ENCODE measurements at places on chromosomes 4 and X.
A peak's percentile ranks its signal among the peaks of the same experiment; 100 is the strongest.

DNA sequence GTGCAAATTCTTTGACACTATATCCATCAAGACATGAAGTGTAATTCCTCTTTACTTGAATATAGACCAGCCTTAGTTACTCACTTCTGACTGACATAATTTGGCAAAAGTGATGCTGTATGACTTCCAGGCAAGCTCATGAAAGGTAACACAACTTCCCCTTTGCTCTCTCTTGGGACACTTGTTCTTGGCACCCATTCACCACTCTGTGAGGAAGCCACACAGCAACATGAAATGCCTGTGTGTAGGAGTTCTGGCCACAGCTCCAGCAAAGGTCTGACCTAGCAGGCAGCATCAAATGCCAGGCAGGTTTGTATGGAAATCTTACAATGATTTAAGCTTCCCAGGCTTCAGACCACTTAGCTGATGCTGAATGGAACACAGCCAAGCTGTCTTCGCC lies 280.3 kb downstream of the PDHA2 start:
- DNase-seq: no peak

DNA sequence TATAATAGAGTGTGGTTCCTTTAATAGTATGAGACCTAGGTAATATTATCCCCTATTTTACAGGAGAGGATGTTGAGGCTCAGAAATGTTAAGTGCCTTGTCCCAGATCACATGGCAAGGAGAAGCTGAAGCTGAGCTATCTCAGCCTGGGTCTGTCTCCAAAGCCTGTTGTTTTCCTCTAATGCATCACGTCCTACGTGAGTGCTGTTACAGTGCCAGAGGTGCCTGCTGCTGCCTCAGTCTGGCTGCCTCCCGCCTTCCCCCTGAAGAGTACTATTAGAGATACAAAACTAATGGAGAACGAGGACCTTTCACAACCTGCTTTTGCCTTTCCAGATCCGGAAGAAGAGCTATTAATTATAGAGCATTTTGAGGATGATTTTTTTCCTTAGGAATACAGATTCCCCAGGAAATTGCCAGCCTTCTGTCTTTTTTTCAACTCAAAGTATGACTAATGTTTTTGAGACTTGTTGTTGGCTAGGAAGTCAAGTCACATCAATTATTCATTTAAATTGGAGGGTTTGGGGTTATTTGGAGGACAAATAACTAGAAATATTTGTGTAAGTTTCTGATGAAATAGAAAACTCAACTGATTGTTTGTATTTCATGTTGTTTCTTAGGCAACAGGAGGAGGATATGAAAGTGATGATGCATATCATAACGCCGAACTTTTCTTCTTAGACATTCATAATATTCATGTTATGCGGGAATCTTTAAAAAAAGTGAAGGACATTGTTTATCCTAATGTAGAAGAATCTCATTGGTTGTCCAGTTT lies 43.9 kb upstream of the MTMR1 start:
- DNase-seq: peak; percentile 41

- DNase-seq: no peak
Measured at GRCh38 chr4:142413485-142413884, 432.6 kb downstream of the INPP4B start.

- DNase-seq: no peak
Measured at GRCh38 chr4:170770664-170771063, 680.9 kb upstream of the AADAT start.

- no peak for DNase-seq
Measured at GRCh38 chrX:100864657-100865391, 9.3 kb downstream of the NOX1 start.

DNA sequence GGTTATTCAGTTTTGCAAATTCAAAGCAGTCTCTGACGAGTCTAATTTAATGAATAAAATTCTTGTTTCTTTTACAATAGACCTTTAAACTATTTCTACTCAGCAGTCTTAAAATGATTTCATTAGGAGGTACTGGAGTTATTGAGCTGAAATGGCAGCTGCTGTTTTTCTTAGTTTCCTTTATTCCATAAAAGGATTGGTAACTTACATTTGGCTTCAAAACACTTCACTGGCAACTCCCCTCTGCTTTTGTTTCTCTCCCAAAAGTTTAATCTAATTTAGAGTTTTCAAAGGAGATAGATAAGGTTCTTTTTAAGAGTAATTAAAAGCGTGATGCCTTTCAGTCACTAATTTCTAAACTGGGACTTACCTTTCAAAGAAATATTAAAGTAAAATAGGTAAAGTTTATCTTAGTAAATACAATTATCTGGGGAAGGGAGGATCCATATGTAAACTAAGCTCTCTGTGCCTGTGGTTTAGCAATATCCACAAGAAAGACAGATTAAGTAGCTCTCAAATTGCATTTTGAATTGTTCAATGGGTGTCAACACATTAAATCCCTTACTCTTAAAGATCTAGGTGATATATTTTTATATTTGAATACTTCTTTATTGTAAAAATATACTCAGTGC lies 17.1 kb upstream of the PCDH10 start:
- no peak for DNase-seq

- no peak for DNase-seq
Measured at GRCh38 chrX:45765767-45766166, 565.1 kb upstream of the DIPK2B start.

DNA sequence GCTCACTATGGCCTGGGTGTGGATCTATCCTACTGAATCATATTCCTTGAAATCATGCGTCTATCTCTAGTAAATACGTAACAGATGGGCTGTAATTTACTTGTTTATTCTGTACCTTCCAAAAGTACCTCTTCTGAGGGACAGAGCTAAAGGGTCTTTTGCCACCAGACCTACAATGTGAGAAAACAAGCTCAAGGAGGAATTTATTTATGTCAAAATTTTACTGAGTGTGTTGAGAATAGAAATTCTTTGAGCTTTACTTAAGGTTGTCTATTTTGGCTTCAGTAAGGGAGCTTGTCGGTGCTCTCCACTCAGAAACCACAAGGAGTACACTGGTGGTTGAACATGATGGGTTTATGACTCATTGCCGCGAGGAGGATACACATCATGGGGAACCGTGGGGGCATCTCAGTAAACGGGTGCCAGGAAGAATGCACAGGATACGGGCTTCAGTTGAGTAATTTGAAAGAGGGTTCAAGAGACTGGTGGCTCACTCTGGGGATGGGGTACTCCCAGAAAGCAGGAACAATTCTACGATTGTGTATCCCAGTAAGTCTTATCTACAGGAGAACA lies 3.0 kb downstream of the ANK2 start:
- DNase-seq: no peak

GRCh38 chr4:92307181-92307580 lies 3.4 kb downstream of the GRID2 start:
- DNase-seq: no peak

DNA sequence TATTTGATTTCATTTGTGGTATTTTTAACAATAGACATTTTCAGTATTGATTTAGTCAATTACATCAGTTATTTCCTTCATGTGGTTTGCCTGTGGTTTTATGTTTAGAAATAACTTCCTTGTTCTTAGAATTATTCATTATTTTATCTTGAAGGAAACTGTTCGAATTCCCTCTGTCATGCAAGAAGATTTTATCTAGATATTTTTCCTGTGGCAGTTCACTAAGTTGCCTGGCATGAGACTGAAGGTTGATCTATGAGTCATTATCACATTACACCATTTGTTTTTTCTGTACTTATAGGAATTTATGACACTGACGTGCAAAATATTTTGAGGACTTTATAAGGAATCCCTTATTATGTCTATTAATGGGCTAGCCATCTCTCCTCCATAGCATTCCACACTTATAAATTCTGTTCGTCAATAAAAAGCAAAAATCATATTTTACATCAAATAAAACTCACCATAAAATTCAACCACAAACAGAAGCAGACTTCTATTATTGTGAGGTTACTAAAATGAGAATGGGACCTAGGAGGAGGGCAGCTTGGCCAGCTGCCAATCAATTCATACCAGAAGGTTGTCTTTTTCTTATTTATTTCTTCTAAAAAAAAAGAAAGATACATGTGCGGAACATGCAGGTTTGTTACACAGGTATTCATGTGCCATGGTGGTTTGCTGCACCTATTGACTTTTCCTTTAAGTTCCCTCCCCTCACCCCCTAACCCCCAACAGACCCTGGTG lies 179.0 kb downstream of the KCNIP4 start:
- no peak for DNase-seq

GRCh38 chr4:119478446-119479179 lies 150.0 kb downstream of the PDE5A start:
- DNase-seq: no peak

DNA sequence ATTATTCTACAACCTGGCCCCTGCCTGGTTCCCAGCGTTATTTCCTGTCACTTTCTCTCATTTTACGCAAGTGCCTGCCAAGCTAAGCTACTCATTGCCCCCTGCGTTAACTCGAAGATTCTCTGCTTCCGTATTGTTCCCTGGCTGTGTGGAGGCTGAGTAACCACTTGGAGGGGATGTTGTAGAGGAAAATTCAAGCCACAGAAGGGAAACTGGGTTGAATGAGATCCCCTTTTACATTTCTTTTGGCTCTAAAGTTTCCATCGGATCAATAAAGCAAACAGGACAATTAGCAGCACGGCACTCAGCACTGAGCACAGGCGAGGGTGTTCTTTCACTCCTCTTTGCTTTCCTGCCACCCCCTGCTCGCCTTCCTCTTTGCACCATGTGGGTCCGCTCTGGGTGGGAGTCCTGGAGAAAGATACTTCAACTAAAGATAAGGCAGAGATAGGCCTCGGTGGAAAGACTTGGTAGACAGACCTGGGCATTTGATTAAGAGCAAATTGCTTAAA lies 4.2 kb upstream of the TMSB4X start:
- DNase-seq: peak; percentile 67
